Stimulated activated CD8-positive, alpha-beta memory T cell treated with anti-CD3 and anti-CD28 coated beads, Interleukin-4, amount 100 ng/mL, for 1 hour (primary cell): ENCODE measurements at places on chromosomes 6 and 20.

DNA sequence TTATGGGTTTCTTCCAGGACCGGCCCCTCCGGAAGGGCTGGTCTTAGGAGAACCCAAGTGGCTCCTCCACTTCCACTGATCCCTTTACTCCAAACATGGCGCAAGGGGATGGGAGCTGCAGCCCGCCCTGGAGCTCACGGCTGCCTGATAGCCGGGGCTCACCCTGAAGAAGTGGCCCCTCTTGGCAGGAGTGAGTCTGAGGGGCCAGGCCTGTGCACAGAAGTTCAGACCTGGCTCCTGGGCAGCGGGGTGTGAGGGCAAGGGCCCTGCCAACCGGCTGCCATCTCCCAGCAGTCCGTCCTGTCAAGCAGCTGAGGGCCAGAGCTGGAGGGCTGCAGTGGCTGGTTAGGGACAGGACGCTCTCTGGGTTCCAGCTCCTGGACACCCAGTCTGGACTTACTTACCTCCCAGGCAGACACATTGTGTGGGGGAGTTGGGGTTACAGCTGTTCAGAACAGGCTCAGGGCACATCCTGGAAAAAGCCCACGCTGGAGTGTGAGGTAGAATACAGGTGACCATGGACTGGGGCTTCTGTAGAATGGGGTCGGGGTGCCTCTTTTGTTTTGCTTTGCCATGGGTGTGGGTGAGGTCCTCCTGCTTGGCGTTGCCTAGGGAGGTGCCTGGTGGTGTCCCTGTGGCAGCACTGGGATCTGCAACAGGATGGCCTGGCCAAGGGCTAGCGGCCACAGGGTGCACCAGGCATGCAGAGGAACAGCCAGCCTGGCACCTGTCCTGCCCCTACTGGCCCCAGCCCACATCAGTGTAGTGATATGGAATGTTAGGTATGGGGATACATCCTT is 88.4 kb downstream of the ASXL1 start:
- DNase-seq, result no peak

GRCh38 chr6:117352466-117353081 is 73.2 kb downstream of the ROS1 start:
- no peak for DNase-seq

DNA sequence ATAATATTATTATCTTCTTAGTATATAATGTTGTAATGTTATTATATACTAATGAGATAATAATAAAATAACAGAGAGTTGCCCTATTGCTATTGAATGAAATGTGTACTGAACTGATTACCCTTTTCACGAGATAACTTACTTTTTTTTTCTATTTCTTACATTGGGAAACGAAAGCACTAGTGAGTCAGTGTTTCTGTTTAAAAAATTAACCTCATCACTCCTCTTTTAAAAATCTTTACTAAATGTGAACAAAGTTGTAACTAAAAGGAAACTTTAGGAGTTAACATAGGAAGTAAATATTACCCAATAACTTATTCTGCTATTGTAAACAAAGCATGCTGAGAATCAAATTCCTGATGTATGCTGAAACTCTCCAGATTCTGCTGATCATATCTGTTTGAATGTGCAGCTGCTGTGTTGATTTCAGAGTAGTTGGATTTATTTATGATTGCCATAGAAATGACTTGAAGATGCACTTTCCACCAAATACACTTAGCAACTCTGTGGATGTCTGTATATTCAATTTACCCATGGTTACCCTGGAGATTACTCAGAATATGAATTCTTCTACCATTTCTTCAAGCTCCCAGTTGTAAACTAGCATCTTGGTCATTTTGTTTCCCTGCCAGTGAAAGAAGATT is 523.4 kb downstream of the TENT5A start:
- DNase-seq, result no peak

DNA sequence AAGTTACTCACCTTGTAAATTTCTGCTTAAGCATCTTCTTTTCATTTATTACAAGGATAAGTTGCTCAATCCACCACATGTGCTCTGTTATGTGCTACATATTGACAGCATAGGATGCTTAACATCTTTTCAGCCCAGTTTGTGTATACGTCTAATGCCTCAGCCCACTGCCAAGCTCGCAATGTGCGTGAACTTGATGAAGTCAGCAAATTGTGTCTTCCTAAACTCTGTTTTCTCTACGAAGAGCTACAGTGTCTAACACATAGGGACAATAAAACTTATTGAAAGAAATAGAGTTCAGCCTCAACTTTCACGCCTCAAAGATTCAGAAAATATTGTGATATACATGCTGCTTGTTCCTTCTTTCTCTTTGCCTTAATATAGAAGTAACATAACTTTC is 500.0 kb downstream of the TFAP2B start:
- DNase-seq, result no peak

GRCh38 chr6:1187293-1188131 is 124.4 kb upstream of the FOXQ1 start:
- no peak for DNase-seq

DNA sequence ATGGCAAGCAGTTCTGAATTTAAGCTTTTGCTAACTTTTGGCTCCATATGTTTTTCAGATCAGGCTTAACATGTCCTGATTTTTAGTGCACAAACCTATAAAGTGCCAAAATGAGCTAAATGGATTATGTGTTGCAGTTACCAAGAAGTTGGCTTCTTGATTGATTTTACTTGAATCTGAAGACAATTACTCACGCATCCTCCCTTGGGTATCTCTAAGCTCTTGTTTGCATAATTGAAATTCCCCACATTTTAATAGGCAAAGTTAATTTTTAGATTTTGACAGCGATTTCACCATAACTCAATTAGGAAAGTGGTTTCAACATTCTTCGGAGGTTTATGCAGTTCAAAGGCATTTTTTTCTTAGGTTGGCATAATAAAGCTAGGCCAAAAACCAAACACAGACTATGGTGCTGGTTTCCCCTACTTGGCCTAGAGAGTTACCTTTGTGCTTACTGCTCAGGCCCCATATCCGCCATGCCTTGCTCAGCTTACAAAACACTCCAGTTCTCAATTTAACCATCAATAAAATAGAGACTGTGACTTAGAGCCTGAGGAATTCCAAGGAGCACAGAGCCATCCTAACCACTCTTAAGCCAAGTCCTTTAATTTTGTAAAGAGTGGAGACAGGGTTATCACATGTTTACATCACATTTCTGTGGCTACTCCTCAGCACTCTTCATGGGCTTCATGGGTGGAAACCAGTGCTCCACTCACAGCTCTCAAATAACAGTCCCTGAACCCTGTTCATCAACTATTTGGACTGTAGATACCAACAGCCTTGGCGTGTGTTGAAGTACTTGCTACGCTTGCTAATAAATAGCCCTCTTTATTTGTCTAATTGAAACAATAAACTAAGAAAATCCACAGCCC is 32.1 kb downstream of the LAMA4 start:
- DNase-seq, result no peak

DNA sequence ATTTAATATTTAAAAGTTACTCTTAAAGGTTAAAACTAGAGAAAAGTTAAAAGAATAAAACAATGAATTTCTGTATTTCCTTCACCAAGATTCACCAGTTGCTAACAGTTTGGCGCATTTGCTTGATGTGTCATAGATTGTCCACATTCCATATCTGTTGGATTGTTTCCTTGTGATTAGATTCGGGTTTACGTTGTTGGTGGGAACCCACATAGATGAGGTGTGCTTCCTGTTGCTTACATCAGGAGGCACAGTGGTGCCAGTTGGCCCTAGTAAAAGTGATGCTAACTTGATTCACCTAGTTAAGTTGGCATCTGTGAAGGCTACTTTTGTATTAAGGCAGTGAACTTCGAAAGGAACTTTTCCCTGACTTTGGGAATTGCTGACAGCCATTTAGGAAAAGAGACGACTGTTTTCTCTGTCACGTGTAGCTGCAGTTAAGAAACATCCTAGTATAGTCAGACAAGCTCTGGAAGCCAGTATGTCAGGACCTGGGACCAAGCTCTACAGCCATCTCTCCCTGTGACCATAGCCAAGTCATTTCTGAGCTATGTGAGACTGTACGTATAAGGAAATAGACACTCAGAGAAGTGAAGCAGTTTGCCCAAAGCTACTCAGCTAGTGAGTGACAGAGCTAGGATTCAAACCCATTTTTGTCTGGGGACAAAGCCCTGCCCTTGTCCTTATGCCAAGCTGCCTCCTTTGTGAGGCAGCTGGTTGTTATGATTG is 49.0 kb downstream of the PPARD start:
- DNase-seq, result no peak

DNA sequence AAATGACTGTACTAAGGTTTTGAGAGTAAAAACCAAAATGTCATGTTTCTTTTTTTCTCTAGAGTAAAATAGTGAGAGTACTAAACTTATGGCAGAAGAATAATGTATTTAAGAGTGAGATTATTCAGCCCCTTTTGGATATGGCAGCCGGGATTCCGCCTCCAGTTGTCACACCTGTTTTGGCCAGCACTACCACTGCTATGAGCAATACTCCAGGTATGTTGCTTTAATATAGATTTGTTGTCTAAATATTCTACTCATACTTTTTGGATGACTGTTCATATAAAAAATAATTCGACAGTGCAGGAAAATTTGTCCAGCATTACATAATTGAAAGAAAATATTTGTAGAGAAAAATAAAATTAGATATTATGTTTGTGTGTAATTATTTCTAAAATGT is 59.5 kb downstream of the SCAF8 start:
- DNase-seq, result no peak

DNA sequence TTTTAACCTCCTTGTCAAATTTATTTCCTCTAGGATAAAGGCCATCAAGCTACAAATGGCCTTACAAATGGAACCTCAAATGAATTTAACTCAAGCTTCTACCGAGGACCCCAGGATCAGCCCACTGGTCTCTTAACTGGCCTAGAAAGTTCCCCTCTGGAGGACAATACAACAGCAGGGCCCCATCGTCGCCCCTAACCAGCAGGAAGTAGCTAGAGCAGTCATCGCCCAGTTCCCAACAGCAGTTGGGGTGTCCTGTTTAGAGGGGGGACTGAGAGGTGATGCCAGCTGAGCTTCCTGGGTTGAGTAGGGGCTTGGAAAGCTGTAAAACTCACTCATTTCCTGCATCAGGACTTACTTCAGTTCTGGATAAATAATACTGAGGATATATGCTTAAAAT is 25.6 kb downstream of the CEP85L start:
- no peak for DNase-seq

DNA sequence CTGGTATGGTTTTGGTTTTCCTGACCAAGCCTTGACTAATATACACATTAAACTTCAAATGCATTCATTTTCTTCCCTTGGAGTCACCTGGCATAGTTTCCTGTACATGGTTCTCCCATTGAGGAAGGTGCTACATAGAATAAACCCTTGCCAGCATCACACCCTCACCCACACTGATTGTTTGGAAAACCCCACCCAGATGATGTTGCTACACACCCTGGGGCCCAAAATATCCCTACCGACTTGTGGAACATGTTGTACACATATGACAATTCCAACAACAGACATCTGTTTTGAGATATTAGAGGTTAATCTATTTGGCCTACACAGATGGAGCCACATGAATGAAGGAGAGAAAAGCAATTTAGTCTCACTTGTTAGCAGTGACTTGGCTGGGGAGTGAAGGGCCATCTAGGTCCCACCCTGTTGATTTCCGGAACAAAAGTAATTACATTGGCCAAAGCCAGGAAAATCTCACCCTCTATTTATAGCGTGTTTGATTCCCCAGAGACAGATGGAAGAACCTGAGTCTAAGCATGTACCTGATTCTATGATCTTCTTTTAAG is 606.0 kb upstream of the BTBD3 start:
- no peak for DNase-seq

- no peak for DNase-seq
Measured at GRCh38 chr6:95439741-95440140, 137.6 kb upstream of the MANEA start.

GRCh38 chr20:37311710-37312355 is 22.4 kb downstream of the MANBAL start:
- DNase-seq, result no peak

DNA sequence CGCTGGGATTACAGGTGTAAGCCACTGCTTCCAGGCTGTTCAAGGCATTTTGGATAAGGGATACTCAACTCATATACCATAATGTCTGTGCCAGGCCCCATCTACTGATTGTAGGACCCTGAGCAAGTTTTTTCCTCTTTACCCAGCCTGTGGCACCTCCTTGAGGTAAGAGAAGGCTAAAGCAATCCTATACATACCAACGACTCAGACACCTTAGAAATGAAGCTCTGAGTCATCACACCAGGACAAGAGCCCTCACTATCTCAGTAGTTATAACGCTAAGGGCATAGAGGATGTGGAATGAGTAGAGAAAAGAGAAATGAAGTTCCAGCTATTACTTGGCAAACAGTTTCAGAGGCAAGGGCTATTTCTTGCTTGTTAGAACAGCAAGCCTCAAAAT is 16.9 kb downstream of the NDRG3 start:
- DNase-seq, result no peak

- no peak for DNase-seq
Measured at GRCh38 chr6:11766589-11767450, 11.8 kb downstream of the ADTRP start.

DNA sequence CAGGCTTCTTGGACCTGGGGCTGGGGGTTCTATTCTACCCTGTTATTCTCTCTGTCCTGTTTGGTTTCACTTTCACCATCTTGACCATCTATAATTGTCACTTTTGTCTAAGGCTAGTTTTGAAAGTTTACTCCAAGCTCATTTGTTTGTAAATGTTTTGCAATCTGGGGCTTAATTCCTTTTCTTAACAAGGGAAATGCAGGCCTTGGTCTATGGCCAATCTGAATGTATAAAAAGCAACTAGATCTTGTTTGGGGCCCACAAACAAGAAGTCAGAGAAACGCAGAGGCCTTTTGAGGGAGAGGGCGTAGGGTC is 86.3 kb upstream of the PREP start:
- DNase-seq, result no peak

DNA sequence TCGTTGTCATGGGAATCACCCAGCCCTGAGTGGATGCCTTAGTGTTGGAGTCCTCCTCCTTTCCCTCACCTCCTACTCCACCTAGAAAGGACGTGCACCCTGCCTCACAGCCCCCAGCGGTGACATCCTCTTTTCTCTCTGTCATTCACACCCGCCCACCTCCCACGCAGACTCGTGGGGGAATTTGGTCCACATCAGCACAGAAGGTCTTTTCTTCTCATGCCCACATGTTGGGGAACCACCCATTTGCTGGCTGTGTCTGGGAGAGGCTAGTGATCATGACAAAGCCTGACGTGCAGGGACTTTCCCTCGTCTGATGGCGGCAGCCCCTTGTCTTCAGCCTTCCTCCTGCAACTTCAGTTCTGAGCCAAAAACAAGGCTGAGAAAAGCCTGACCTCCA is 96.0 kb upstream of the CNKSR3 start:
- no peak for DNase-seq

- DNase-seq, result no peak
Measured at GRCh38 chr6:85403331-85404015, 46.4 kb upstream of the NT5E start.

- no peak for DNase-seq
Measured at GRCh38 chr6:100620085-100620840, 155.5 kb upstream of the SIM1 start.
